A549 treated with GW870086 at 1 μM for 4 hours (cell line): ENCODE measurements at places on chromosomes 5 and 9. TPM values are rescaled to one million over a fixed set of nuclear protein-coding genes. Genes with fewer than 3 reads are reported as not detected.

Gene FAM13B
- 10.8 to 15.0 TPM (median 12.2 TPM) in 5 replicates for total RNA-seq

Gene ACTL7A
- total RNA-seq: not detected in 5 replicates

Gene KCTD16
- 0.01 to 0.07 TPM (median 0.03 TPM) in 4 of 5 replicates, not detected in the other for total RNA-seq

Gene LHX3
- total RNA-seq: 0.07 to 0.13 TPM (median 0.08 TPM) in 4 of 5 replicates, not detected in the other

Gene HCN1
- not detected in 5 replicates for total RNA-seq

Gene IL4
- not detected in 5 replicates for total RNA-seq

Gene AIF1L
- 1.6 to 2.4 TPM (median 1.7 TPM) in 5 replicates for total RNA-seq

Gene EIF4EBP3
- total RNA-seq: 1.1 to 3.0 TPM (median 2.1 TPM) in 5 replicates

Gene COL15A1
- total RNA-seq: 0.23 to 0.77 TPM (median 0.56 TPM) in 5 replicates

Gene SLC46A2
- not detected in 5 replicates for total RNA-seq

Gene CSF1R
- total RNA-seq: 0.15 to 0.37 TPM (median 0.28 TPM) in 5 replicates

Gene TXNDC8
- total RNA-seq: not detected in 5 replicates

Gene SERF1B
- 69.8 to 83.1 TPM (median 77.4 TPM) in 5 replicates for total RNA-seq

Gene MARVELD2
- 2.2 to 3.2 TPM (median 2.4 TPM) in 5 replicates for total RNA-seq

Gene IL33
- total RNA-seq: 0.31 to 0.47 TPM (median 0.41 TPM) in 4 of 5 replicates, not detected in the other

Gene CARTPT
- total RNA-seq: not detected in 5 replicates

Gene PHYHD1
- total RNA-seq: 0.48 TPM in 1 of 5 replicates, not detected in the others

Gene ANKRD18A
- total RNA-seq: 5.6 to 13.3 TPM (median 9.8 TPM) in 5 replicates

Gene PRUNE2
- total RNA-seq: 0.06 to 0.23 TPM (median 0.13 TPM) in 4 of 5 replicates, not detected in the other

Gene EGFLAM
- 0.11 to 0.51 TPM (median 0.17 TPM) in 5 replicates for total RNA-seq

Gene SPINK6
- 0.49 to 0.87 TPM (median 0.64 TPM) in 3 of 5 replicates, not detected in the others for total RNA-seq

Gene CTXN3
- total RNA-seq: not detected in 5 replicates

Gene ENTPD2
- 1.1 to 2.3 TPM (median 1.7 TPM) in 5 replicates for total RNA-seq

Gene SERF1A
- total RNA-seq: 1.2 to 1.8 TPM (median 1.3 TPM) in 4 of 5 replicates, not detected in the other

Gene FGF10
- not detected in 5 replicates for total RNA-seq

Gene GABRA6
- not detected in 5 replicates for total RNA-seq

Gene TMOD1
- 1.6 to 2.4 TPM (median 2.1 TPM) in 5 replicates for total RNA-seq
